Activated CD4-positive, alpha-beta T cell treated with anti-CD3 and anti-CD28 coated beads, Interleukin-2, amount 50 U/mL, for 48 hours (primary cell): ENCODE measurements at places on chromosomes 2 and 18.

DNA sequence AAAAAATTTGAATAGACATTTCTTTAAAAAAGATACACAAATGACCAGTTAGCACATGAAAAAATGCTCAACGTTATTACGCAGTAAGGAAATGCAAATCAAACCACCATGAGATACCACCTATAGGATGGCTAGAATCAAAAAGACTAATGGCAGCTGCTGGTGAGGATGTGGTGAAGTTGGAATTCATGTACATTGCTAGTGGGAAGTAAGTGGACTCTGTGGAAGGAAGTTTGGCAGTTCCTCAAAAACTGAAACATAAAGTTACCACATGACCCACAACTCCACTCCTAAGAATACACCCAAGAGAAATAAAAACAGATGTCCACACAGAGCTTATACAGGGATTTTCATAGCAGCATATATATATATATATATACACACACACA lies 51.2 kb downstream of the MBP start:
- DNase-seq: no peak

DNA sequence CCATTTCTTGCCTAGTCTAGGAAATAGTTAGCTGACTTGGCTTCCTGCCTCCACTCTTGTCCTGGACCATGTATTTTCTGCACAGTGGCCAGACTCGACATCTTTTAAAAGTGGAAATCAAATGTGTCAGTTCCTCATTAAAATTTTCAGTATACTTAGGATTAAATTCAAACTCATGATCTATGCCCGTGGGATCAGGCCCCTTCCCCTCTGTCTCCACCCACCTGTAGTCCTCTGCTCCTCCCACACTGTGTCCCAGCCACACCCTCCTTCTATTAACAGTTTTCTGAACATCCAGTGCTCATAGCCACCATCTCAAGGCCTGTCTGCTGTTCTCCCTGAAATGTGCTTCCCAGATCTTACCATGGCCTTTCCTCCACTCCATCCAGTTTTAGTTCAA lies 13.3 kb downstream of the ARHGAP25 start:
- DNase-seq: no peak

DNA sequence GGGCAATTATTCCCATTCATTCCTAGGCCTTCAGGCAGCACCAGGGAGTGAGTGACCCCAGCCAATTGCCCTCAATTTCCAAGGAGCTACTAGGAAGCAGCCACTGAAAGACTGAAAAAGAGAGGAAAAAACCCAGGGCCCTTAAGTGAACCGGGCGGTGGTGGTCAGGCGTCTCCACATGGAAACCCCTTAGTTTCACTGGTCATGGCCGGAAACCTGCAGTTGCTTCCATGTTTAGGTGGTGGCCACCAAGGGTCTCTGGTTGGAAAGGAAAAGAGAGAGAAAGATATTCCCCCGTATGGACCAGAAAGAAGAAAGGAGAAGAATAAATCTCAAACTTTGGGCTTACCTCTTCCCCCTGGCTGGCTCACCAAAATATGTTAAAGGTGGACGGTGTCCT lies 64.9 kb downstream of the GALR1 start:
- DNase-seq: no peak

GRCh38 chr2:21382701-21383520 lies 259.1 kb downstream of the TDRD15 start:
- no peak for DNase-seq

- DNase-seq: no peak
Measured at GRCh38 chr2:46847726-46848412, 67.7 kb downstream of the MCFD2 start.

DNA sequence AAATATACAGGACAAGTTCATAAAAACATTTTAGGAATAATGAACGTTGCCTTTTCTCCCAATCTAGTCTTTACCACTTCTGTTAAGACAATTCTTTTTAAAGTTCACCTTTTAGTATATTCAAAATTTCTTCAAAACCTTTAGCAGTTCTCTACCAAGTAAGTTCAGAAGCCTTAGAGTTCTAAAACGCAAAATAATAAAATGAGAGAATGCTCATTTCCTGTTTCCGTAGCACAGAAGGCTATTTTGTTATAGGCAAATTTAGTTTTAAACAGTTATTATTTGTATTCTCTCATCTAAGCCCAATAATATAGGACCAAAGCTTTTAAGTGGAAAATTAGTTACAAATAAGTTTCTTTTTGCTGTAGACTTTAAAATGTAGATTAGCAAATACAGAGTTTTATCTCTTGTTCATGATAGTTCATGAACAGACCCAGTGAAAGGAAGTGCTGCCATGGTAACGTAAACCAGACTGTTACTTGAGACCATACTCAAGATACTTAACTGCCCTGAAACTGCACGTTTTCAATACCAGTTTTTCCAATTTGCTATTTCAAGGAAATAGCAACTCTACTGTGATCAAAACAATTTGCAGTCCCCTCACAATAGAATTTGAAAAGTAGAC lies 173.1 kb upstream of the STON1 start:
- DNase-seq: no peak

DNA sequence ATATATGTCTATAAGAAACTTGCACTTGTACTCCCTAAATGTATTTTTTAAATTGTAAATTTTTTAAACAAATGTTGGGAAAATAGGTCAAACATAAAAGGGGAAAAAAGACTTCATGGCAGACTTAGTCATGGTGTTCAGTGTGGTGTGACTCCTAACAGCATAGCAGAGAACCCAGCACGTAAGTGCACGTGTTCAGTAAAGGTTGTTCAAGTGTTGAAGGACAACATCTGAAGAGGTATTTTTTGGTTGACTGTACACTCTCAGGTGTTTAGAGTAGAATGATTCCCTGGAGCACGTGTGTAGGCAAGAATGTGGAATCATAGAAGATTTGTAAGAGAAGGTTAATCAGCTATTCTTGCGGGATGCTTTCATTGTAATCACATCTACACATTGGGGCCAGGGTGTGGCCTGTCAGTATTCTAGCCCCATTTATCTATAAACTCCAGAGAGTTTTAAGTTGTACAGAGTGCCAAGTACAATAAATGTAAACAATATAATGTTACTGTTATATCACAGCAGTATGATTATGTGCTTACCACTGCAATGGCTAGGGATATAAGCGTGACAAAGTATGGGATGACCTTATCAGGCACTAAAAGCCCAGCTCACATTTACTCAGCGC lies 106.8 kb downstream of the CRIM1 start:
- no peak for DNase-seq

- DNase-seq: no peak
Measured at GRCh38 chr18:69574401-69574800, 173.7 kb downstream of the DOK6 start.

DNA sequence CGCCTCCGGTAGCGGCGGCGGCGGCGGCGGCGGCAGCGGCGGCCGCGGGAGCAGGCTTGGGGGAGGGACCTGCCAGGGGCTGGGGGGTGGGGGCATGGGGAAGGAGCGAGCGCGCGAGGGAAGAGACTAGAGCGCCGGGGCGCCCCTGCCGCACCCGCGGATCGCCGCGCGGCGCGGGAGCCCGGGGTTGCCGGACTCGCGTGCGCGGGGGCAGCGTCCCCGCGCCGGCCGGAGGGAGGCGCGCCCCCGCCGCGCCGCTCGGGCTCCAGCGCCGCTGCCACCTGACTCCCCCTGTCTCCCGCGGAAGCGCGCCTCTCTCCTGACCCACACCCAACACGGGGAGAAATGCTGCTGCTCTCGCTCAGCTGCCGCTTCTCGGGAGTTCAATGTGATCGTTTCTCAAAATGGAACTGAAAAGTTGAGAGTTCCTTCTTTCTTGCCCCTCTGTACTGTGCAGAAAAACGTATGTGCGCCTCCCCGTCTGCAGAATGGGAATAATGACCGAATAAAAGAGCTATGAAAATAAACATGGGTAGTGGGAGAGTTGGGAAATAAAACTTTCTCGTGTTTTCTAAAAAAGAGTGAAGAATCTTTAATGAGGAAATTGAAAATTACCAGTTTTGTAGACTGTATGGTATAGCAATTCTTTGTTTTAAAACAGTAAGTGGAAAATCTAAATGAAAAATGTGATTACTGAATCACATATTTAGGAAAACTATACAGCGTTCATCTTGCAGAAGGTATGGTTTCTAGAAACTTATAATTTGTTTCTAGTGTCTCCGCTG lies 455 bp upstream of the TLK1 start:
- DNase-seq: peak; percentile 63

- no peak for DNase-seq
Measured at GRCh38 chr2:99834426-99834825, 308.0 kb downstream of the AFF3 start.

- peak; percentile 20 for DNase-seq
Measured at GRCh38 chr2:241036964-241037421, 38.6 kb downstream of the SNED1 start.

- no peak for DNase-seq
Measured at GRCh38 chr2:56587456-56587855, 403.7 kb downstream of the CCDC85A start.

DNA sequence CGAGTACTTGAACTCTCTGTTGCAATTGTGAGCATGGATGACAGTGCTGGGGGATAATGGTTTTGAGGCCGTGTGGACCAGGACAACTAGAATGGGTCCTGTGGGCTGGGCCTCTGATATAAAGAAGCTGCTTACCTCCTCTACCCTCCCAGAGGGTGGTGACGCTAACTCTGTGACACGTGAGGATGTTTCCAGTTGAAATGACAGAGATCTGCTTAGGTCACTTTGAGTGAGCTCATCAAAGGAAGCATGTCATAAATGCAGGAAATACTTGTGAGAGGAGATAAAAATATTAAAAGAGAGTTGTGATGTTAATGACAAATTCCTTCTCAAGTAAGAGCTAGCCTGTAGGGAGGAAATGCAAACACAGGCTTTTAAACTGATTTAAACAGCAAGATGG lies 16.4 kb downstream of the RMC1 start:
- no peak for DNase-seq
